ENCODE measurements at places on chromosomes 1 and 21.

GRCh38 chr1:17683598-17683997, 71.5 kb upstream of the ACTL8 start:
- no peak for DNase-seq

GRCh38 chr1:245332513-245332912, 177.7 kb downstream of the KIF26B start:
- peak; percentile 76 for DNase-seq

DNA sequence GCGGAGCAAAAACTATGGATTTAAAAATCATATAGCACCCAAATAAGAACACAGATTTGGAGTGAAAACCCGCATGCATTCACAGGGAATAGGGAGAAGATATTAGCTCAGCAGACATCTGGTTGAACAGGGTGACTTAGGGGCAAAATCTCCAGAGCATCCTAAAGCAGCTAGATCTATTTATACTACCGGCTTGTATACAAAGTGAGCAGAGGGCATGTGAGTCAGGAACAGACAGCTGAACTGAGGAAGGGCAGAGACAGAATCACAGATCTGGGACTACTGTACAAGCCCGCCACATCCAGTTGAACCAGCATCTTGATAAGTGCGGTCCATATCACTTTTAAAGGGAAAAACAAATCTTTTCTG, 35.2 kb upstream of the EXOSC10 start:
- no peak for DNase-seq

DNA sequence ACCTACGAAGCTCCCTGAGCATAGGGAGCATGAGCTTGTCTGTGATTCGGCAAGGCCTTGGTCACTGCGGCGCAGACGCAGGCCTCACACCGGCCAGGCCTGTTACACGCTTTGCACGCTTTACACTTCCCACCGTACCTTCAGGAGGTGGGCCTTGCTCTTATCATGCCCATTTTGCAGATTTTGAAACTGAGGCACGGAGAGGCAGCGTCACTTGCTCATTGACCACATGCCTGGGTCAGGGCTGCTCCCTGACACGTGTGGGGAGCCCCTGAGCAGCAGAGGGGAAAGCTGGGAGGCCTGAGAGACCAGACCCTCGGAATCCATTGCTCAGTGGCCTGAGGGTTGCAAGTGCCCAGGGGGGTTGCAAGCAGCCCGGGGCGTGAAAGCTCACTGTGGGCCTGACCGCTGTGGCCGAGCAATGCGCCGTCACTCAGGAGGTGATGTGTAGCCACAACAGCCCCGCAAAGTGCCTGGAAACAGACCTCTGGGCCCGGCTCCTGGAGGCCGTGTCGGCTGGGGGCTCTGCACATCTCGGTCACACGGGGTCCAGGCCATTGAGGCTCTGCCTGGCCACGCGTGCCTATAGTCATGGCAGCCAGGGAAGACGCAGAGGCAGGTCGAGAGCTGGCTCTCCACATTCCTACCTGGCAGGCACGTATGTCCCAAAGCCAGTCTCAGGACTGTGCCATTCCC, 6.9 kb downstream of the ARHGEF16 start:
- DNase-seq: no peak

- peak; percentile 6 for DNase-seq
These were observed 771 bp upstream of the NTNG1 start for GRCh38 chr1:107139833-107140702.

- DNase-seq: no peak
These were observed 135.3 kb downstream of the ADSS2 start for GRCh38 chr1:244316407-244316806.

- no peak for DNase-seq
These were observed 111.8 kb upstream of the KIAA1614 start for GRCh38 chr1:180800945-180801344.

GRCh38 chr1:188228623-188229022, 1399.9 kb downstream of the PLA2G4A start:
- no peak for DNase-seq

DNA sequence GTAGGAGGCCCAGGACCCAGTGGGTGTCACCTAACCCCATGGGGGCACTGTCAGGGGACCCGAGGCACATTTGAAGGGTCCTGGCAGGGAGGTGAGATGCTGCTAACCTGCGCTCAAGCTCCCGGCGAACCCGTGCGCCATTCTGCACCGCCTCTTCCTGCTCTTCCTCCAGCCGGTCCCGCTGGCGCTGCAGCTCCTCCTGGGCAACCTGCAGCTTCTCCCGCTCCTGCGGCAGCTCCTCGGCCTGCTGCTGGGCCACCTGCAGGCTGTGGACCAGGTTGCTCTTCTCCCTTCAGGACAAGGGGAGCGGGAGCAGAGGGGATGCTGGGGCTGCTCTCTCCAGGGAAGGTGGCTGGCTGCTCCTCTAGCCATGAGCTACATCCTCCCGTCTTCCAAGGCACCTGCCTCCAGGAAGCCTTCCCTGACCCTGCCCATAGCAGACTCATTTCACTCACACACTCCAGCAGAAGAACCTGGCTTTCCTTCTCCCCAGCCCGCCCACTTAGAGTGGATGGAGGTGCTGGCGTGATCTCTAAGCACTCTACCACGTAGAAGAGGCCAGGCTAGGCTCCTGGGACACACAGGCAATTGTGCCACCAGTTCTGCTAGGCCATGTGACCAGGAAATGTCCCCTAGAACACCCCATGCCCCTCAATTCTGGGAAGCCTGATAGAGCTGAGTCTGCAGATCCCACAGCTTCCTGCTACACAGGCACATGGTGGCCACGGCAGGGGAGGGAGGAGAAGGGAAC, 15.2 kb upstream of the NBPF1 start:
- no peak for DNase-seq

DNA sequence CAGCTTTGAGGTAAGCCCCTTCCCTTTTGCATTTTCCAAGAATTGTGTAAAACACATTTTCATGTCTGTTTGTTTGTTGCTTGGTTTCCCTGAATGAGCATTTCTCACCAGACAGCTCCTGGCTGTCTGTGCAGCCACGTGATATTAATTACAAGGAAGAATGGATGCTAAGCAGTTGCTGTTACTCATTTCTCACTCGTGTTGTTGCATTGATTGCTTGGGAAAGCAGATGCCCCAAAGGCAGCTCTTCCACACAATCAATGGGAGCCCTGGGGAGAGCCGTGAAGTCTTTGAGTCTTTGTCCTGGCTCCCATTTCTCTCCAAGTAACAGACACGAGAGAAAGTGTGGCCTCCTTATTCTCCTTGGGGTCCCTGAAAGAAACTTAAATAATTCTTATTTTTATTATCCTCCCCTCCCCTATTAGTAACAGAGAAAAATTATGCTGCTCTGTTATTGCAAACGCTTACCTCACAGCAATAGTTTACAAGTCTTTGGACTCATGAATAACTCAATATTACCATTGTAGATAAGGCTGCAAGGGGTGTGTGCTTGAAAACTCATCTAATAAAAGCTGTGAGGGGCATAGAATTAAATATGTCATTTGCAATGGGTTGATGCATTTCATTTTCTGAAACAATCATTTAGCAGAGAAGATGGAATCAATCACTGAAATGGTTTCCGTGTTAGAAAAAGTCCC, 127.7 kb upstream of the CAMK1G start:
- DNase-seq: no peak

GRCh38 chr1:61781151-61781550, 38.9 kb downstream of the PATJ start:
- DNase-seq: peak; percentile 6

DNA sequence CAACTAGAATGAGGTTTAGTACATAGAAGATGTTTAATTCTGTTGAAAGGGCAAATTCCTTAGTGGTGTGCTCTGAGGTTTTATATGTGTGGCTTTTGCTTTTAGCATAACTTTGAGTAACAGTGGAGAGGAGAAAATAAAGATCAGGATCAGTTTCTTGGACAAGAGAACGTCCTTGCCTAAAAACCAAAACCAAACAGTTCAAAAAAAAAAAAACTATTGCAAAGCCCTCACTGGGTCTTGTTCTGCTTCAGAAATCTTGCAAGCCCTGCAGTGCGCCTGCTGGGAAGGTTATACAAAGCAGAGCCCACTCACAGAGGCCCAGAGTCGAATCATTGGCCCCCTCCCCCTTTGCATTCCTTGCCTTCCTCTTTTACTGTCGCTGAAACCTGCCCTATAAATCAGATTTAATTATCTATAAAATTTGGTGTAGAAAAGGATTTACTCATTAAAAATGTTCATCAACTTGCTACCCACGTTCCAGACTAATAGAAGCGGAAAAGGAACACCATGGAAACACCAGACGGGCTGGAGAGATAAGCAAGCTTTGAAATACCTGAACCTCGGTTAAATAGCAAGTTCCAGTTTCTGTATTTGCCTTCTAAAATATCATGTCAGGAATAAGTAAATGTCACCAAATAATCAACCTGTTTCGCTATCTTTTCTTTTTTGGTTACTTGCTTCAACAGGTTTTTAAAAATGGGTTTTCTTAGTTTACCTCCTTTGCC, 201.6 kb upstream of the PTBP2 start:
- no peak for DNase-seq

GRCh38 chr1:245356891-245357585, 202.3 kb downstream of the KIF26B start:
- DNase-seq: no peak

DNA sequence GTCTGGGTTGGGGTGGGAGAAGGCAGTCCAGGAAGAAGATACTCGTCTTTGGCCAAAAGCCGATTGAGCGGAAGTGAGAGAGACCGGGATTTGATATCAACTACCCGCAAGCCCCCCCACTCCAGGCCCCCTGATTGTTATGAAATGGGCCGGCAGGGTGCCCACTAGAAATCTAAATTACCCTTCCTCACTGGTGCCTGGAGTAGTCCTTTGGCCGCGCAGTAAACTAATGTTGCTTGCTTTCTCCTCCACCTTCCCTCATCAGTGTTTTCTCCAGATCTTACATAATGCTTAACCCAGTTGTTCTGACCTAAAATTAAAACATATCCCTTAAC, 119.2 kb upstream of the BARHL2 start:
- no peak for DNase-seq

- DNase-seq: no peak
These were observed 84.4 kb upstream of the JAK1 start for GRCh38 chr1:65050735-65051134.

GRCh38 chr1:156217871-156218270, 5.1 kb downstream of the PMF1 start:
- peak; percentile 16 for DNase-seq

- no peak for DNase-seq
These were observed 15.6 kb downstream of the SLC26A9 start for GRCh38 chr1:205927676-205928075.

- DNase-seq: no peak
These were observed 70.5 kb downstream of the TTLL7 start for GRCh38 chr1:83928396-83928795.

DNA sequence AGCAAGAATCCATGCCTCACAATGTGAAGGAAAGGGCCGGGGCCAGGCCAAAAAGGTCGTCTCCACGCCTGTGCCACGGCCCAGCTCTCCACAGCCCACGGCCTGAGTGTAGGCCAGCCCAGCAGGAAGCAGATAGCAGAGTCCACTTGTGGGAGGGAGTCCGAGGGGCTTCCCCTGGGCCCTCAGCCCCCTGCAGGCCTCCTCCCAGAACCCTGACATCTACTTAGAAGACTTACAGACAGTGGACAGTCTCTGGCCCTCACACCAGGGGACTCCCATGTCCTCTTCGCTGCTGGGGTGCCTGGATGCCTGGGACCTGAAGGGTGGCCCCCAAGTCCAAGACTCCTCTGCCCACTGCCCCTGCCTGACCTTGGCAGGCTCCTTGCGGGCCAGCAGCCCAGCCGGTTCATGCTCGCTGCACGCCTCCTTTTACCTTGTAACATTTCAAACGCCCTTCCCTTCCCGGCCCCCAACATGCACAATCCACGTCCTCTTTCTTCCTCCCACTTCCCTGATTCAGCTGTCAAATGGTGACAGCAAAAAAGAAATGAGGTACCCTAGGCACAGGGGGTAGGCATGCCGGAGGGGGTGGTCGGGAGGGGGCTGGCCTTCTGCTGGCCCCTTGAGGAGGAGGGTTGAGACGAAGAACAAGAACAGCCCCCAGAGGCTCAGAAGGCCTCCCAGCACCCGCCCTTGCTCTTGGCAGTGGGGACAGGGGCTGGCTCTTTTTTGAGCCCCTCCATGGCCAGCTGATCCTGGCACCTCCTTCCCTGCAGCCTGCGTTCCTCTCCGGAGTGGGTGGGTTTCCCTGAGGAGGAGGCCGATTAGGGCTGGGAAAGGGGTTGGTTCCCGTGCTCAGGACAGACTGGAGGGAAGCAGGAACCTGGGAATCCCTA, 997 bp upstream of the PTPN7 start:
- peak; percentile 60 for DNase-seq

DNA sequence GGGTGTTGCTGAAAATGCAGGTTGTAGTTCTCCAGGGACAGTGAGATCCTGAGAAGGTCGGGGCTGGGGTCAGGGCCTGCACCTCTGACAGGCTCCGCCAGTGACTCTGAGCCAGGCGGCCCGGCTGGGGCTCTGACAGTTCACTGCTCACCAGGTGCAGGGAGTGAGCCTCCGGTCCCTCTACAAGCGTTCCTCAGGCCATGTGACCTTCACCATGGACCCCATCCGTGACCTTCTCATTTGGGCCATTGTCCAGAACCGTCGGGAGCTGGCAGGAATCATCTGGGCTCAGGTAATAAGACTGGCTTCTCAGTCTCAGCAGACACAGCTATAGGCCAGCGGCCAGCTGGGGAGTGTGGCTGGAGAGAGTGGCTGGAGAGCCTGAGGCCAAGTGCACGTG, 41.8 kb downstream of the TRPM2 start:
- no peak for DNase-seq

DNA sequence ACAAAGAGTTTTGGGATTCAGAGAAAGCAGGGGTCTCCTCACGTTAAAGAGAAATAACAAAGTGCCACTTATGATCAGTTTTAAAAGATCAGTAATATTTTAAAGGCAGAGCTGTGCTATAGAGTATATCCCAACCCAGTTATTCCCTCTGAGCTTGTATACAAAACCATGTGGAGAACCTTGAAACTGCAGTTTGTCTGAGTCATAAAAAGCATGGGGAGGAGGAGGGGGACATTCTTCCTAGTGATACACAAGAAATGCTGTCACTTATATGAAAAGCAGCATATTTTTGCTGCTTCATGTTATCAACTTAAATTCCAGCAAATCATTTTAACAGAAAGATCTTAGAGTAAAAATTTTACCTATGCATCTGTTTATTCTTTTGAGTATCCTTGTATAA, 244.5 kb downstream of the GPR52 start:
- peak; percentile 7 for DNase-seq

DNA sequence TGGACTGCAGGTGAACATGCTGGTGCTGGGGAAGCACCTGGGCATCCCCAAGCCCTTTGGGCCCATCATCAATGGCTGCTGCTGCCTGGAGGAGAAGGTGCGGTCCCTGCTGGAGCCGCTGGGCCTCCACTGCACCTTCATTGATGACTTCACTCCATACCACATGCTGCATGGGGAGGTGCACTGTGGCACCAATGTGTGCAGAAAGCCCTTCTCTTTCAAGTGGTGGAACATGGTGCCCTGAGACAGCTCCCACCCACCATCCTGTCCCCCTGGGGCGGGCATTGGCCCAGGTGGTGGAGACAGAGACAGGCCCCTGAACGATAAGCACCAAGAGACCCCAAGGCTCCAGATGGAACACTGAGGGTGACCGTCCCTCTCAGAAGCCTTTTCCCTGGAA, 25.2 kb upstream of the PADI4 start:
- no peak for DNase-seq

- no peak for DNase-seq
These were observed 11.9 kb downstream of the FGGY start for GRCh38 chr1:59308839-59309238.

- no peak for DNase-seq
These were observed 7.6 kb downstream of the LMNA start for GRCh38 chr1:156122086-156122485.

Data from NB4 (cell line).